ENCODE measurements at places on chromosomes 2 and 18.

DNA sequence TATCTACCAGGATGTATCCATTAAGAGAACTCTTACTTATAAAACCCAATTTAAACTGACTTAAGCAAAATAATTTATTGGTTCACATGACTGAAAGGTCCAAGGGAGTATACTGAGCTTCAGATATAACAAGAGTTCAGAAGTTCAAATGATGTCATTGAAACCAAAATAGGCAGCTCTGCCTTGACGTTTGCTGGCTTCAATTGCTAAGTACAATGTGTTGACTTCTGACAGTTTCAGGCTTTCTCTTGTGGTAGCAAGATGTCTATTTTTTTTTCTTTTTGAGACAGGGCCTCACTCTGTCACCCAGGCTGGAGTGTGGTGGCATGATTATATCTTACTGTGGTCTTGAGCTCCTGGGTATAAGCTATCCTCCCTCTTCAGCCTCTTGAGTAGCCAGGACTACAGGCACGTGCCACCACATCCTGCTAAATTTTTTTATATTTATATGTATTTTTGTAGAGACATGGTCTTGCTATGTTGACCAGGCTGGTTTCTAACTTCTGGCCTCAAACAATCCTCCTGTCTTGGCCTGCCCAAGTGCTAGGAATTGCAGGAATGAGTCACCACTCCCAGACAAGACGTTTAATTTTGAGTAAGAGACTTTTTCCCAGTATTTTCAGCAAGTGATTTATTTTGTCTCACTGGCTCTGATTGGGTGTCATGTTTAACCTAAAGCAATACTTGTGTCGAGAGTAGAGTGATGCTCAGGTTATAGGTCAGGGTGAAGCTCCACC is 184.8 kb downstream of the NR4A2 start:
- no peak for DNase-seq

DNA sequence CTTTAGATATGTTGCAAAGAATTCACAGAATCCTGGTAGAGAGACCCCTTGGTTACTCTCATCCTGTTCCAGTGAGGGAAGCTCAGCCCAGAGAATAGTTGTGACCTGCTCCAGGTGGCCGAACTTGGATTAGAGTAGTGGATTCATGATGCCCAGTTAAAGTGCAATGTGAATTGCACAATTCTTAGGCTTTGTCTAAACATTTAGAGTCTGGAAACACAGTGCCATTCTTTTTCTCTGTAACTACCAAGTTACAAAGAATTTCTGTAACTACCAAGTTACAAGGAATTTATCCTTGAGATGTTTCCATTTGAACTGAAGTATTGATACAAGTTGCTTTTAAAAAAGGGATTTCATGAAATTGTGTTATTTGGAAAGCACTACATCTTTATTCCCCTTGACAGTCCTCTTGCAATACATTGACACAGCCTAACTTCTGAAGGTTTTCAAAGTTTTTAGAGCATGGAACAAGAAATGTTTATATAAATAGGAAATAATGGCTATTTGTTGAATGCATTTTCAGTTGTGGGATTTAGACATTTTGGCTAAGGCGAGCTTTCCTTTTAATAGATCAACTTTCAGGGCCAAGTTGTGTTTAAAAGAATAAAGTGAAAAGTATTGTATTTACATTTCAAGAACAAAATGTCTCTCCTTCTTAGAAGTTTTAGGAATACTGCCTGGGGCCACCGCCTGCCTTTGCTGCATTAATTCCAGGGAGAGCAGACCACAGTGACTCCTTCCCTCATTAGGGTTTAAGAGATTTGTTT is 315.0 kb downstream of the LPIN1 start:
- no peak for DNase-seq

GRCh38 chr2:95698146-95698545 is 106.3 kb downstream of the TRIM43 start:
- DNase-seq = no peak

GRCh38 chr18:58136879-58137278 is 92.9 kb downstream of the NEDD4L start:
- no peak for DNase-seq

DNA sequence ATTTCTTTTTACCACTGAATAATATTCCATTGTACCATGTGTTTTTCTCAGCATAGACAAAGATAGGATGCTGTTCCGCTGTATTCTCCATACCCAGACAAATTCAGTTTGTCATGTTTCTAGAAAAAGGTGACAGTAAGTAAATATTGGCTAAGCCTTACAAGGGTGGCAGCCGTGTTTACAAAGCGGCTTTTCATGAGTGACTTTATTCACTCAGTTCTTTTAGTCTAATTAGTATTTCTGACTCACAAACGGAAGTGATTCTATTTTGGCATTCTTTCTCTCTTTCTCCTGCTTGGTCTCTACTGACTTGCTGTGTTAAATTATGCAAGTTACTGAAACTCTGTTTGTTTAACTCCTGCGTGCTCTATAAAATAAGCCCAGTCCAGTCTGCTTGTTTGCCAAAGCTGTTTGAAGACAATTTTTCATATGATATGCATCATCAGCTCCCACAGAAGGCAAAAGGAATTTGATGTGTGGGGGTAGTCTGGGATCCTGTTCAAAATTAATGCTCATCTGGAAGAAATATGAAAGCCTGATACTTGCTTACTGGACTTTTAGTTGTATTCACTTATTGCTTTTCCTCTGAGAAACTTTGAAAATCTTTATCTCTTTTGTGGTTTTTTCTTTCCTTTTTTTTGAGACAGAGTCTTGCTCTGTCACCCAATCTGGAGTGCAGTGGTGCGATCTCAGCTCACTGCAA is 2.3 kb upstream of the PLEKHH2 start:
- DNase-seq = no peak

GRCh38 chr2:186749219-186749618 is 55.4 kb downstream of the FAM171B start:
- no peak for DNase-seq

GRCh38 chr2:20614201-20615067 is 36.5 kb downstream of the HS1BP3 start:
- DNase-seq = no peak

- DNase-seq = no peak
Observed at GRCh38 chr2:42550870-42551269, 17.6 kb upstream of the MTA3 start.

- DNase-seq = no peak
Observed at GRCh38 chr18:48923746-48924629, 26.8 kb downstream of the SMAD7 start.

DNA sequence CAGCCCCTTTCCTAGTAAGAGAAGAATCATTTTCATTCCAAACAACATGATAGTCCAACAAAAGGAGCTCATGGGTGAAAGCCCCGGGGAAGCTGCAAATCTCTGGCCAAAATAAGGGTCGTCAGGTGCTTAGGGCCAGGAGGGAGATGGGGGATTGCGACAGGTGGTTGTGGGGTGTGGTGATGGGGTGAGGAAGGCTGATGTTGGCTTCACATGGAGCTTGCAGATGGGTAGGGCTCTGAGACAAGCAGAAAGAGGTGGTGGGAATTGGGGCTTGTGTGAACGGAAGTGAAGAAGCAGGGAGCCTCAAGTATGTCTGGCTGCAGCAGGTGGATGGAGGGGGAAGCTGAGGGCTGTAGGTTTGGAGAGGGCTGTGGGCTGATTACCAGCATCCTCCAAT is 126.1 kb downstream of the CLIP4 start:
- DNase-seq = no peak

DNA sequence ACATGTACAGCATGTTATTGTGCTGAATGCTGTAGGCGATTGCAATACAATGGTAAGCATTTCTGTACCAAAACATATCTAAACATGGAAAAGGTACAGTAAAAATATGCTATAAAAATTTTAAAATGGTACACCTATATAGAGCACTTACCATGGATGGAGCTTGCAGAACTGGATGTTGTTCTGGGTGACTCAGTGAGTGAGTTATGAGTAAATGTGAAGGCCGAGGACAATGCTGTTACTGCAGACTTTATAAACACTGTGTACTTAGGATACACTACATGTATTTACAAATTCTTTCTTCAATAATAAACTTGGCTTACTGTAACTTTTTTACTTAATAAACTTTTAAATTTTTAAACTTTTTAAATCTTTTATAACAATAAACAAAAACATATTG is 473.4 kb upstream of the UBE2E3 start:
- no peak for DNase-seq

DNA sequence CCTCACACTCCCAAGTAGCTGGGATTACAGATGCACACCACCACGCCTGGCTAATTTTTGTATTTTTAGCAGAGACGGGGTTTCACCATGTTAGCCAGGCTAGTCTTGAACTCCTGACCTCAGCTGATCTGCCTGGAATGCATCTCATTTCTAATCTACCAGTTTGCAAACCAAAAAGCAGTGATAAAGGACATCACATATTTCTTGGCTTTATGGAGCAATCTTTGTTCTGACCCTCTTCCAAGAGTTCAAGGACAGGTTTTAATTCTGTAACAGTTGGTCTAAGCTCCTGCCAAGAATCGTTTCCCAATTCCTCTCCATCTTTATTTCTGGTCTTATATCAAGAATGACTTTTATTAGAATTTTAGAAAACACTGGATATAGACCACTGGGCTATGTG is 67.7 kb downstream of the SLC40A1 start:
- no peak for DNase-seq

DNA sequence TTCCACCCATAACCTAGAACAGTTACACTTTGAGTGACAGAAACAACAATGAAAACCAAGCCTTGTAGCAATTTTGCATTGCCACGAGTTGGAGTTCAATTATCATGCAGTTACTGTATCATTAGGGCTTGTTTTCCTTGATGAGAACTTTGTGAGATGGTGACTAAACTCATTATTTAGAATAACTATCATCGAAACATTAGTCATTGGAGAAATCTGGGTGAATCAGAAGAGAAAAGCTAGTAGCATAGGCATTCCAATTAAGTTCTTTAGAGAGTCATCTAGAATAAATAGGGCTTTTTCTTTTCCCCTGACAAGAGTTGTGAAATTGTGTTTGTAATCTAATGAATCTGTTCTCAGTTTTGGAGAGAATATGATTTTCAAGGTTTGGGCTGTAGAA is 122.8 kb upstream of the DOCK10 start:
- no peak for DNase-seq

- DNase-seq = no peak
Observed at GRCh38 chr2:40169856-40170255, 282.0 kb downstream of the SLC8A1 start.

GRCh38 chr2:239929504-239929903 is 95.6 kb downstream of the NDUFA10 start:
- DNase-seq = no peak

DNA sequence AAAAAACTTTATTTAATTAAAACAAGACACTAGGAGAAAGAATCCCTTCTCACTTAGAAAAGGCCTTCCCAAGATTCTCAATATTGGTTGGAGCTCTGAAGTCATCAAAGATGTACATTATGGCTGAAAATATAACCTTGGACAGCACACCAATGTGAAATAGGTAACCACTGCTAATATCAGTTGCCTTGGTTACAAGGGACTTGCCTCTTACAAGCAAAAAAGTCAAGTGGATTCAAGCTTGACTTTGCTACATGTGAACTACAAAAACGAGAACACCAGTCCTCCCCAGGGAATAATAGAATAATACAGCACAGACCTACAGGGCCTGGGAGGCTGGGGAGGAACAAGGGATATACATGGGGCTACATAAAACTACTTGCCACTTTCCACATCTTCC is 46.1 kb downstream of the NABP1 start:
- DNase-seq = no peak

- no peak for DNase-seq
Observed at GRCh38 chr2:186456941-186457340, 29.1 kb upstream of the ZC3H15 start.

DNA sequence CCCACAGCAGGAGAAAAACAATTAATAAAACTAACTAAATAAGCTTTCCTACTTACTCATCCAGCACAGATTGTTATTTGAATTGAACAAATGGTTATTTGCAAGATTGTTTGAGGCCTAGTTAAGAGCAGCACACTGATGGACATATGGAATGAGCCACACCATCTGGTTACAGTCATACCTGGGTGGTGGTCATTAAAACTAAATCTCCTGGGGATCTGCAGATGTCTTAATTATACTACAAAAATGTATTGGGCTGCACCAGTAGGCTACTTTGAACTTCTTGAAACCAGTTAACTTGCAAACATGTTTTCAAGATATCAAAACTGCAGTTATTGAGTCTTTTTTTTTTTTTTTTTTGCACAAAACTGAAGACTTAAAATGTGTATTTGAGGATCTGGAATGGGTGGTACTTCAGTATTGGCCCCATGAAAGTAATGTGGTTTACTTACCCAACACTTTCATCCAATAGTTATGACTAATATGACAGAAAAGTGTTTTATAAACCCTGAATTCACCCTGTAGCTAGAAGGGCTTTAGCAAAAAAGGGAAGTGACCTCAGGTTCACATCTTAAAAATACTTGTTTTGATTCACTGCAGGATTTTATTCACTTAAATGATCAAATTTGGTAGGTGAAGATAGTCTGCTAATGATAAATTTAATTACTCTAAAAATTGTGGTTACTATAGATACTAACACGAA is 10.8 kb downstream of the AGFG1 start:
- DNase-seq = no peak

- DNase-seq = no peak
Observed at GRCh38 chr2:38064801-38065501, 11.0 kb downstream of the CYP1B1 start.

GRCh38 chr18:21769206-21769605 is 28.6 kb downstream of the MIB1 start:
- DNase-seq = no peak

DNA sequence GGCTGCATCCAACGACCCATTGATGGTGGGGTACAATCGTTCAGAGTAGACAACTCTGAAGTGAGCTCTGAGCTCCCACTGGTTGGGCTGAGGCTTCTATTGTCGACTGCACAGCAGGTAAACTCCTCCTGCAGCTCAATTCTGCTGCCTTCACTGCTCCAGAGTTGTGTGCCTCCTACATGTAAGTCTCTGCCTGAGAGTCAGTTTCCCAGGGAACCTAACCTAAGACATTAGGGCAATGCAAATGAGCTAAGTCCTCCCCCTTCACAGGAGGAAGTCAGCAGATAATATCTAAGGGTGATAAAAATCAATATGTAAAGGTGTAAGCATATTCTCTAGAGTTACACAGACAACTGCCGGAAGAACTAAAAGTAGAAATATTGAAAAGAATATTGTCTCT is 22.5 kb upstream of the ACYP2 start:
- no peak for DNase-seq

DNA sequence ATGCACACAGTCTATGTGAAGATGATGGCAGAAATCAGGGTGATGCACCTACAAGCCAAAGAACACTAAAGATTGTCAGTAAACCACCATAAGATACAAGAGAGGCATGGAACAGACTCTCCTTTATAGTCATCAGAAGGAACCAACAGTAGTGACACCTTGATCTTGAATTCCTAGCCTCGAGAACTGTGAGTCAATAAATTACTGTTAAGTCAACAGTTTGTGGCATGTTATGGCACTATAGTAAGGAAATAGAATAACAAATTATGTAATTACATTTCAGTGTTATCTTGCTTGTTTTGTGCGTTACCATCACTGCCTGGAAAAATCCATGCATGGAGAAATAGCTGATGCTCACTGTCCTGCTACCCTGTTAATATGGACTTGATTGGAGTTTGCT is 110.2 kb upstream of the LRP1B start:
- no peak for DNase-seq

Data from stimulated activated CD4-positive, alpha-beta T cell treated with anti-CD3 and anti-CD28 coated beads, Interleukin-2, amount 100 ng/mL, for 48 hours (primary cell).